ENCODE measurements at places on chromosomes 12 and 14.

DNA sequence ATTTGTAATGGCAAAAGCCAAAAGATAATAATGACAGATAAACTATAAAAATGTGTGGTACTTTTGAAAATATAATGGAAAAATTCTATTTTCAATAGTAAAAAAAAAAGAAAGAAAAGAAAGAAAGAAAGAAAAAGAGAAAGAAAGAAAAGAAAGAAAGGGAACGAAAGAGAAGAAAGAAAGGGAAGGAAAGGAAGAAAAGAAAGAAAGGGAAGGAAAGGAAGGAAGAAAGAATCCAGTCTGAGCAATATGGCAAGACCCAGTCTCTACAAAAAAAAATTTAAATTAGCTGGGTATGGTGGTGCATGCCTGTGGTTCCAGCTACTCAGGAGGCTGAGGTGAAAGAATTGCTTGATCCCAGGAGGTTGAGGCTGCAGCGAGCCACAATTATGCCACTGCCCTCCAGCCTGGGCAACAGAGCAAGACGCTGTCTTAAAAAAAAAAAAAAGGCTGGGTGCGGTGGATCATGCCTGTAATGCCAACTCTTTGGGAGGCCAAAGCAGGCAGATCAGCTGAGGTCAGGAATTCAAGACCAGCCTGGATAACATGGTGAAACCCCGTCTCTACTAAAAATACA, 38.4 kb downstream of the EAPP start:
- peak; percentile 3 for DNase-seq

- no peak for DNase-seq
These were observed 14.6 kb upstream of the GALNT6 start for GRCh38 chr12:51405801-51406207.

GRCh38 chr12:131223791-131224225, 270.1 kb downstream of the ADGRD1 start:
- no peak for DNase-seq

- no peak for DNase-seq
These were observed 187.6 kb downstream of the RMST start for GRCh38 chr12:97650242-97650641.

GRCh38 chr12:68483592-68484383, 126.9 kb upstream of the RAP1B start:
- DNase-seq: no peak

DNA sequence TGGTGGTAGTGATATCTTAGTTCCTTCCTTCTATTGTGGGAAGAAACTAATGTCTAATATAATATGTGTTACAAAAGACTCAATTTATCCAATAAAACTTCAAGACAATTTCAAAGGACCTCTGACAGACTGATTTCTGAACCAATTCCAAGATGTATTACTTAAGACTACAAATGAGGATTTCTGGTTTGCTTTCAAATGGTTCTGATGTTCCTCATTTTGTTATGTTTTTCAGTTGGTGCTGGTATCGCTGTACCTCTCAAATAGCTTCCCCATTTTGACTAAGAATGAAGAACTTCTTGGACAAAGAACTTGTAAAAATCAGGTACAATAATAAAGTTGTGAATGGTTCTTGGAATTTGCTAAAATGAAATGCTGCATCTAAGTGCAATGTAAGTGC, 19.4 kb upstream of the MBIP start:
- no peak for DNase-seq

DNA sequence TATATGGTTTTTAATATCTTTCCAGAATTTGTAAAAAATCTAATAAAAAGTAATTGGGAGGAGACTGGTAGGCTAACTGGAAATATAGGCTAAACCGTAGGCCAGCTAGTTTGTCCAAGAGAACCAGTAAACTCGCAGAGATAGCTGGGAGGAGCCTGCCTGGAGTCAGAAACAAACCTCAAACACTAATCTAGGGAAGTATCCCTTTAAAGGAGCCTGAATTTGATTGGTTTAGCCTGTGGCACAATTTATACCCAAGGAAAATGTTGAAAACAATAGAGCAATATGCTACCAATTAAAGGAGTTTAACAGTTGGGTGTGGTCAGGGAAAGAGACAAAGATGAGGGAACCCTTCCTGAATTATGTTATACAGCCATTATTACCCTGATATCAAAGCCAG, 109.6 kb downstream of the EML5 start:
- DNase-seq: no peak

- DNase-seq: no peak
These were observed 2.9 kb upstream of the CLMN start for GRCh38 chr14:95322651-95323050.

- DNase-seq: no peak
These were observed 82.8 kb downstream of the PLEKHG7 start for GRCh38 chr12:92785563-92785950.

Data from ovary (tissue), 10 donors.